ENCODE measurements at places on chromosomes 3 and 15.

- H3K4me3 ChIP-seq = no peak overlapping the region
- no peak overlapping the region for H3K27ac ChIP-seq
- H3K36me3 ChIP-seq = no peaks in the 10 kb centered on the region
- no peak for DNase-seq
- no peaks in the 10 kb centered on the region for H3K4me1 ChIP-seq
Measured at GRCh38 chr15:88695691-88696251, 57.0 kb downstream of the ISG20 start.

DNA sequence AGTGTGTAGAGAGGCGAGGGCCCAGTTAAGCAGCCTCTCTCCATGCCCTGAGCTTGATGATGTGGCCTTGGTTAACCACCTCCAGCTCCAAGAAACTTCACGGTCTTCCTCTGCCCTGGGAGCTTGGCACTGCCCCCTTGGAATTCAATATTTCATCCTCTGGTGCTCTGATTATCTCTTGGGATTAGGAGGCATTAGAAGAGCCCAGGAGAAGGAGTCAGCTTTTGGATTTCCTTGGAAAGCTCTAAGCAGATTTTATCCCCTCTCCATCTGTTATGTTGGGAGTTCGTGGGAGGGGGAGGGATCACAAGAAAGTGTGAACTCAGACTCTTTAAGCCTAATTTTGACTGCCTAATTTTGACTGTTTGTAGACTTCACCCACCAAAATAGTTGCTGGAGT, 132.7 kb upstream of the AGBL1 start:
- H3K36me3 ChIP-seq = no peaks in the 10 kb centered on the region
- H3K27ac ChIP-seq = no peak overlapping the region
- H3K4me3 ChIP-seq = no peak overlapping the region
- no peaks in the 10 kb centered on the region for H3K4me1 ChIP-seq
- no peaks in the 10 kb centered on the region for H3K27me3 ChIP-seq

GRCh38 chr3:71300951-71301393, 282.6 kb downstream of the FOXP1 start:
- peaks cover 7% of the 10 kb centered on the region for H3K4me1 ChIP-seq
- no peaks in the 10 kb centered on the region for H3K27me3 ChIP-seq
- H3K36me3 ChIP-seq = no peaks in the 10 kb centered on the region
- H3K4me3 ChIP-seq = no peak overlapping the region
- DNase-seq = no peak
- H3K27ac ChIP-seq = no peak overlapping the region

DNA sequence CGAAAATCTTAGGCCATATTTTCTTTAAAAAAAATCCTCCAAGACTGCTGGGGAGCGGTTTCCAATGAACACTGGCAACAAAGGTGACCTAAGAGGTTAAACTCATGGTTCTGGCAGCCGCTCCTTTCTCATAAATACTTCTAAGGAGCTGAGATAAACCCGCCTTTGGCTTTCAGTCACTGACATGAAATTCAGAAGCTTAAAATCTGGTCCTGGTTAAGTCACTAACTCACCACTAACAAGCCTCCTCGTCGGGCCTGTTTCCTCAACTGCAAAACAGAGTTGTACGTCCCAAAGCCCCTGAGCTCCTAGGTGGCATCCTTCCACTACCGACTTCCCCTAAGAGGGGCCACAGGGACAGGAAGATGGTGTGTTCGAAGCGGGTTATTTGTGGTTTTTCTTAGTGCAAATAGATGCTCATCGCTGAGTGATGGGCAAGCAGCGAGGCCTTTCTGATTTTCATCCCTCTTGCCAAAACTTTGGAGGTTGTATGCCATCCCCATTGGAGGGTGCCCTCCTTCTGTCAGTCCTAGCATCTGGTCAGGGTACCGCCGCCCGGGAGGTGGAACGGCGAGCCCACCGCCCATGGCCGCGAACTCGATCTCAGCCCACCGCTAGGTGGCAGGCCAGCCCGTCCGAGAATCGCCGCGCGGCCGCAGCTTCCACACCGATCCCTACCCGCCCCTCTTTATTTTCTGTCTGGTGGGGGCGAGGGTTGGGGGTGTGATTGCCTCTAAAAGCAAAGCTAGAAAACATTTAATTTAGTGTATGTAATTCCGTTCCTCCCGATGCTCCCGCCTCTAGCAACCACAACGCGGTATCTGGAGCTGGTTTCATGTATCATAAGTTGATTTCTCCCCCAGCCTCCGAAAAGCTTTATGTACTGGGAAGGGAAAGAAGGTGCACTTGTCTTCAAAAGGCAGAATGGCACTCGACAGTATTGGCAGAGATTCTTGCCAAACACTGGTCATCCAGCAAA, 4.6 kb downstream of the BCL6 start:
- H3K36me3 ChIP-seq = no peaks in the 10 kb centered on the region
- DNase-seq = peak; percentile 72
- peak overlapping the region; percentile 46 for H3K4me3 ChIP-seq
- H3K4me1 ChIP-seq = peaks cover 20% of the 10 kb centered on the region
- H3K27ac ChIP-seq = peak overlapping the region; percentile 97

DNA sequence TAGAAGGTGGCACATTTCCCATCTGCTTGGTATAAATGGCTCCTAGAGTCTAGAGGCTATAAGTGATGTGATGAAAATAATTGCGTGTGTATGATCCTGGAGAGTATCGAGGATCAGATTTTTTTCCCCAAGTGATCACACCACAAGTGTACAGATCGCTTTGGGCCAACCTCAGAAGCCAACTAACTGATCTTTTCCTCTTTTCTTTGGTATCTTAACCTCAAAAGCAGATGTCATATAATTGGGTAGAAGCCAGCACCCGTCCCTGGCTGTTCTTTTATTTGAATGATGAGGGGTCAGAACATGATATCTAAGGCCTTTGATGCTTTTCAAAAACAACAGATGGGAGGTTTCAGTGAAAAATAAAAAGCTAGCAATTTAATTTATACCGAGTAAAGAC, 3.3 kb downstream of the P2RY14 start:
- H3K4me1 ChIP-seq = peaks cover 2% of the 10 kb centered on the region
- H3K27me3 ChIP-seq = no peaks in the 10 kb centered on the region
- H3K27ac ChIP-seq = no peak overlapping the region
- no peak for DNase-seq

GRCh38 chr3:177331203-177331835, 134.0 kb upstream of the TBL1XR1 start:
- H3K4me1 ChIP-seq = peaks cover 2% of the 10 kb centered on the region
- H3K4me3 ChIP-seq = no peak overlapping the region
- no peaks in the 10 kb centered on the region for H3K36me3 ChIP-seq
- no peak overlapping the region for H3K27ac ChIP-seq
- no peak for DNase-seq

- peaks cover 2% of the 10 kb centered on the region for H3K4me1 ChIP-seq
- H3K36me3 ChIP-seq = no peaks in the 10 kb centered on the region
- peaks cover 30% of the 10 kb centered on the region for H3K27me3 ChIP-seq
- H3K27ac ChIP-seq = no peak overlapping the region
- H3K4me3 ChIP-seq = no peak overlapping the region
Measured at GRCh38 chr15:33191591-33191990, 2.9 kb downstream of the FMN1 start.

- DNase-seq = peak; percentile 36
- no peaks in the 10 kb centered on the region for H3K4me1 ChIP-seq
Measured at GRCh38 chr3:125357032-125357658, 18.0 kb downstream of the ZNF148 start.

DNA sequence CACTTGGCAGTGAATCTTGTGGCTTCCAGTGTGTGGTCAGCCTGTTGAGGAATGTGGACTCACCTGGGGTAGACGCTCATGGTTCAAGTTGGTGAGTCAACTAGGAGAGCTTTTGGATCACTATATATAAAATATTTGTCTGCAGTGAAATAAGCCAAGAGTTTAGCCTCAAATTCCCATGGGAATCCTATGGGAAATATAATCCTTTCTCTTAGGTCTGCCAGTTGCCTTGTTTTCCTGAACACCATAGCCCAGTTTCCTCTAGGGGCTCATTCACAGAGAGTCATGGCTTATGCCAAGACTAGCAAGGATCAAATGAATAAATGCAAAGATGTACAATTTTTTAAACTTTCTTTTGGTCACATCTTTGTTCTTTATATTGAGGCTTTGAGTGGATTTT, 100.1 kb upstream of the NPHP3 start:
- H3K27ac ChIP-seq = no peak overlapping the region
- H3K4me3 ChIP-seq = no peak overlapping the region
- no peaks in the 10 kb centered on the region for H3K4me1 ChIP-seq
- H3K27me3 ChIP-seq = no peaks in the 10 kb centered on the region
- no peak for DNase-seq

DNA sequence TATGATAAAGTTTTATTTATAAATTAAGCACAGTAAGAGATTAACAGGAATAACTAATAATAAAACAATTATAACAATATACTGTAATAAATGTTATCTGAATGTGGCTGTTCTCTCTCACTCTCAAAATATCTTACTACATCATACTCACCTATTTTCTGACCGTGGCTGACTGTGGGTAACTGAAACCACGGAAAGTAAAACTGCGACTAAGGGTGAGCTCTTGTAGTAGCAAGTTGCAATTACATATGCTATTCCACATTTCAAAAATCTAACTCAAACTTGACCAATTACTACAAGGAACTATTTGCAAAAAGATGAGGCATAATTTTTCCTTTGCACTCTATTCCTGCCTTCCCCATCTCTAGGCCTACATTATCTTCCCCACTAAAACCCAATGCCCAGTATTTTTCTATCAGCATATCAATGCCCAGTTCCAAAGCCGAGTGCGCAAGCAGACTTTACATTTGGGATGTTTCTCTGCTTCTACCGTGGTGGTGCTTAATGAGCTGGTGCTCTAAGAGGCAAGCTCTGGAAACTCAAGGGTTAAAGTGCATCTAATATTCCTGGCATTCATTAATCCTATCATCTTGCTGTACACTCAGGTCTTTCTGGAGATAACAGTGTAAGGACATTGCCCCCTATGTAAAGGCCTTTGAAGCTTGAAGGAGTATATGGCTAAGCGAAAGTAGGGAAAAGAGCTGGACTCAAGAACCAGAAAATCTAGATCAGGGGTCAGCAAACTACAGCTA, 6.7 kb downstream of the PCYT1A start:
- no peak for DNase-seq
- H3K4me1 ChIP-seq = peaks cover 7% of the 10 kb centered on the region
- H3K27ac ChIP-seq = no peak overlapping the region
- no peak overlapping the region for H3K4me3 ChIP-seq

- no peak overlapping the region for H3K27ac ChIP-seq
- DNase-seq = no peak
- no peak overlapping the region for H3K4me3 ChIP-seq
- H3K4me1 ChIP-seq = no peaks in the 10 kb centered on the region
- H3K27me3 ChIP-seq = no peaks in the 10 kb centered on the region
Measured at GRCh38 chr3:135138776-135139175, 343.7 kb downstream of the EPHB1 start.

DNA sequence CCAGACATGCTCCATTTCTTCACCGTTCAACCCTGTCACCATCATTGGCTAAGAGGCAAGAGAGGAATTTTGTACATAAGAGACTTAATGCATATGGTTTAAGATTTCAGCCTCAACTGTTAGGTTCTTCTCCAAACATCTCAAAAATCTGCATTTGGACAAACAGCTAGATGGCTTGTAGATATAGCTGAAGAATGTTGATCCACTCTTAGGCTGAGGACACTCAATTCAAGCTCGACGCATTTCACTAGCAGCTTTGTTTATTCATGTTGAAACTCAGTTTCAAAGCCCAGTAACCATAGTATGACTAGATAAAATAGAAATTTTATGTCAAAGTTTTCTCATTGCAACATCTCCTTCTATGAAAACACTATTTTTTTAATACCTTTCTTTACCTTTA, 208.2 kb downstream of the THRB start:
- H3K4me1 ChIP-seq = no peaks in the 10 kb centered on the region
- no peak overlapping the region for H3K27ac ChIP-seq
- H3K4me3 ChIP-seq = no peak overlapping the region
- no peak for DNase-seq
- no peaks in the 10 kb centered on the region for H3K27me3 ChIP-seq

DNA sequence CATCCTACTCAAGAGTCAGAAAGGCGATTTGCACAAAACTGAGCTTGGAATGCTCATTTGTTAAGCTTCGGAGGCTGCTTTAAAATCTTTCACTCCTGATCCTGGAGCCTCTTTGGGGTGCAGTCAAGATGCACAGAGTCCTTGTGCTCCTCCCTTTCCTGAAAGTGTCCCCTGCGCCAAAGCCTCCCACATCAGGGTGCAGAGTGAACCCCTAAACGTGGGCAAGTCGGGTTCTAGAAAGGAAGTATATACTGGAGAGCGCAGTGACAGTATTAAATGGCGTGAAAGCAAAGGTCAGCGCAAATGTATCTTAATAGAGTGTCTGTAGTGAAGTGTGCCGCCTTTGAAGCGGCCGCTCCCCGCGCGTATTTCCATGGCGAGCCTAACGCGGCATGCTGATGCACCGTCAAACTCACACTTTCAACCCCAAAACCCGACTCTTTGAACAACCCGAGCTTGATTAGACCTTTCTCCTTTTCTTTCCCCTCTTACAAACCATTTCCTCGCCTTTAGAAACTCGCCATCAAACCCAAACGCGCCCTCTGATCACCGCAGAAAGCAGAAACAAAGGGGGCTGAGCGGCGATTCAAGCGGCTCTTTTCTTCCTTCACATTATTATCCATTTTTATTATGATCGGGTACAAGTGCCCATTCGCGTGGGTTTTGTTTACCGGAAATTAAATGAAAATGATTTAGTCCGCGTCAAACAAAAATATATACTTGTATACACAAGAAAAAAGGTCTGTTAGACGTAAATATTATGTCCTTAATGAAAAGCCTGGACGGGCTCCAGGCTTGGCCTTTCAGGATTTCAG, 18.3 kb downstream of the ZIC4 start:
- no peaks in the 10 kb centered on the region for H3K4me1 ChIP-seq
- DNase-seq = no peak
- peaks cover 92% of the 10 kb centered on the region for H3K27me3 ChIP-seq

DNA sequence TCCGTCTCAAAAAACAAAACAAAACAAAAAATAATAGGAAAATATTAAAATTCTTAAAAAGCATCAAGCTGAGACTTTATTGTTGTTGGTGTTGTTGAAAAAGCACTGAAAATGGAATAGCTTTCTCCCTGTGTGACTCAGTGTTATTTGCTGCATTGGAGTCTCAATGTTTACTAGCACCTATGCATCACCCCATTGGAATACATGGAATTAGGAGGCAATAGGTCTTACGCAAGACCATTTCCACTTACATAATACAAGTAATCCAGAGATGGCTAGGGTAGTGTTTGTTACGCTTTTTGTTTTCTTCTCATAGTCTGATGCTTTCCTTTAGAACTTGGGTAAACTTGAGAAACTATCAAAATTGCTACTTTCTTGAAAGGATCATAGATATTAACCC, 15.2 kb downstream of the GXYLT2 start:
- no peak overlapping the region for H3K4me3 ChIP-seq
- H3K4me1 ChIP-seq = peaks cover 9% of the 10 kb centered on the region
- no peaks in the 10 kb centered on the region for H3K27me3 ChIP-seq
- no peak overlapping the region for H3K27ac ChIP-seq
- DNase-seq = peak; percentile 93
- no peaks in the 10 kb centered on the region for H3K36me3 ChIP-seq

DNA sequence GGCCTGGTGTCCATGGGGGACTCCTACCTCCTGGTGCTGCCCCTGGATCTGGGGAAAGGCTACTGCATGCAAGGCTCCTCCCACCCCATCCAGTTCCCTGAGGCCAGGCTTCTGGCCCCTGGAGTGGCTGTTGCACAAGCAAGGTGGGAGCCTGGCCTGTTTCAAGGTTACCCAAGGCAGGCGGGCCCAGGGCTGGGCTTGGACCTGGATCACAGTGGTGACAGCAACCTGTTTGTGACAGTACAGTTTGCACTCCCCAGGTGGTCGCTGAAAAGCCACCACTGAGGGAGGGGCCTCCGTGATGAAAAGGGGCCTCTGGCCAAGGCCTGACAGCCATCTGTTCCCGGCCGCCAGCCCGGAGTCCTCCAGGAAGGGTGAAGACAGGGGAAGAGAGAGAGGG, 14.4 kb upstream of the KY start:
- no peak for DNase-seq
- H3K27ac ChIP-seq = no peak overlapping the region
- H3K27me3 ChIP-seq = peaks cover 9% of the 10 kb centered on the region
- no peaks in the 10 kb centered on the region for H3K36me3 ChIP-seq
- peaks cover 4% of the 10 kb centered on the region for H3K4me1 ChIP-seq
